HT-29 (cell line): ENCODE measurements at places on chromosomes 1 and 21.
A peak's percentile ranks its signal among the peaks of the same experiment; 100 is the strongest.

DNA sequence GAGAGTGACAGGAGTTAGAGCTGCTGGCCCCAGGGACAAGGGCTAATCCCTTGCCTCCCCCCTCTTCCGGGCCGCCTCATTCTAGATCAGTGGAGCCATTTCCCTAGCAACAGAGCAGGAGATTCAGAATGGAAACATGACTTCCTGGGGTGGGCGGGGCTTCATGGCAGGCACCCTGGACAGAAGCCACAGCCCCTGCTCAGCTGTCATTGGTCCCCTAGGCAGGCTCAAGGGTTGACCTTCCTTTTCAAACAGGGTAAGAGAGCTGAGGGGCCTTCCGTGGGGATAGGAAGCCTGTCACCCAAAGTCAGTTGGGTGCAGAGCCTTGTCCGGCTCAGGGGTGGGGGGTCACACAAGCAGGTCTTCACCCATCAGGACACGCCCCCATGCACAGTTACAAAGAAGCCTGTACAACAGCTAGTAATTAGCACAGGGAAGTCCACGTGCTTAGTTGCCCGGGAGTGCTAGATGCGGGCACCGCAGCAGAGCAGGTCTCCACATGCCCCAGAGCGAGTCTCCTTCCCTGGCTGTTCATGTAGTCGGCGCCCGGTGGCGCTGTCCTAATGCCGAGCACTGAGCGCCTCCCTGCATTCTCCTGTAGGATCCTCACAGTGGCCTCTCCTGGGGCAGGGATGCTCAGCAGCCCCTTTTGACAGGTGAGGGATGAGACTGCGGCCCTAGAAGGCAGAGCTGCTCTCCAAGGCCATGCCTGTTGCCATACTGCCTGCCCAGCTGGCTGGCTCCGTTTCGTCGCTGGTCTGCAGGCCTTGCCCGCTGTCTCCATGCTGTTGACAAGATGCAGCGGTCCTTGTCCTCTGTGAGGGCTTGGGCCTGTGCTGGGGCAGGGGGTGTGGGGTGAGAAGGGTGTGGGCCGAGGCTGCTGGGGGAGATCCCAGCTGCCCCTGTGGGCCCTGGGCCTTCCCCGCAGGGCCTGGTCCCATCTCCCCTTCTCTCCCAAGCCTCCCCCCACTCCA, 5.1 kb downstream of the TMEM201 start:
- DNase-seq = peak; percentile 5

GRCh38 chr1:17852383-17852782, 97.2 kb downstream of the ACTL8 start:
- DNase-seq = no peak

DNA sequence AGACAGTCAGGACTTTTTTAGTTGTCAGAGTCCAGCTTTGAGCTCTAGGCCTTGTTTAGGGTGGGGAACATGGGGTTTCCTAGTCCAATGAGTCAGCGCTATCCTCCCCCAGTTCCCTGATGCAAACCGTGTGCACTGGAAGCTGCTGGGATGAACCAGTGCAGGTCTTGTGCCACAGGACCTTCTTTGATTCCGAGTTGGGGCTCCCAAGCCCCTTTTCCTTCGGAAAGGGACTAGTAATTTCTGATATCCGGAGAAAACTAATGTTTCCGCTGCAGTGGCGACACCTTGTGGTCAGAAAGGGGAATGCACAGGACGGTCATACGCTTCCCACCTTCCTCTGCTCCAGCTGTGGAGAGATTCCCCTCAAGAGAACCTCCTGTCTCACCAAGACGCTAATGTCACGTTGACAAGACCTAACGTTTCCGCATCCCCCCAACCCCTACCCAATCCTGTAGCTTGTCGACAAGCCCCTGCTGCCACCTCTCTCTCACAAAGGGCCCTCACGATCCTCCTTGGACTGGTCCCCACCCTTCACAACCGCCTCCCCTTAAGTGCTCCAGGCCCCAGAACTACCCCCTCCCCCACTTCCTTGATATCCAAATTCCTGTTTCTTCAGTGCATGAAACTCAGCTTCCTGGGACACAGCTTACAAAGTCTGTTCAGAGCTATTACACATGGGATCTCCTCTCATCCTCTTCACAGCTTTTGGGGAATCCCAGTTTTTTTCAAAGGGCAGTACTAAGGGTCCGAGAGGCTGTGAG, 30.9 kb downstream of the GPA33 start:
- DNase-seq = peak; percentile 87

- DNase-seq = no peak
These were observed 5.2 kb downstream of the PFKFB2 start for GRCh38 chr1:207058252-207058651.

DNA sequence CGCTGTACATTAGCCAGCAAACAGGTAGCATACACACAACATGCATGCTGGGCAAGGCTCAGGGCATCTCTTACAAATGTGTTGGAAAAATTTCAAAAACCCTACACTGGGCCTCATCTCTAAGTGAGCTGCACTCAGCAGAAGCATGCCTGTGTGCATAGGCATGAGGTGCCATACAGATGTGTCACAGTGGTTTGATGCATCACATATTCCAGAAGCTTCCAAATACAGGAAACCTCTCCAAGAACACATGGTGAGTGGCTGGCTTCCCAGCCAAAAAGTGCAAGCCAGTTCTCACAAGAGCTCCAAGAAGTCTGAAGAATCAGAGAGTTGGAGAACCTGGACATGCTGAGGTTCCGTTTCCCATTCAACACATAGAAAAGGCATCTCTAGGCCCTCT, 58.3 kb downstream of the CD46 start:
- DNase-seq = no peak

DNA sequence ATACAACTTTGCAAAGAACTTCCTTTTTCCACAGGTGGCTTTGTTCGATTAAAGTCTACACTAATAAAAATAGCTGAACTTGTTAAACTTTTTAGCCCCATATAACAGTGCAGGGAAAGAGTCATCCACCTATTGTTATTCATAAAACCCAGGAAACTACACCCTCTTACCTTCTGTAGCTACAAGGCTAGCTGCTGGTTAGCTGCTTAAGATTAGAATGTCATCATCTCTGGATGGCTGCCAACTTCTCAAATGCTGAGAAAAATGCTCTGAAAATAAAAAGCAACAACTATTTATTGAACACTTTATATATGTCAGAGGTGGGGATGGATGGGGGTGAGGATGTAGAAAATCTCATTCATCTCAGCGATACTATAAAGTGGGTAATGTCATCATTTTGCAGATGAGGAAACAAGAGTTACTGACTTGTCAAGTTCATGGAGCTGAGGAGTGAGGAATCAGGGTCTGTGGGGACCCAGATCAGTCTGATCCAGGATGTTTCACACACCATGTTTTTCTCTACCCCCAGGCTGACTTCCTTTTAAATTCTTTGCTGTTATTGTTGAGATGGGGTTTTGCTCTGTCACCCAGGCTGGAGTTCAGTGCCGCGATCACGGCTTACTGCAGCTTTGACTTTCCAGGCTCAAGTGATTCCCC, 17.1 kb downstream of the ATP5PF start:
- DNase-seq = peak; percentile 16

DNA sequence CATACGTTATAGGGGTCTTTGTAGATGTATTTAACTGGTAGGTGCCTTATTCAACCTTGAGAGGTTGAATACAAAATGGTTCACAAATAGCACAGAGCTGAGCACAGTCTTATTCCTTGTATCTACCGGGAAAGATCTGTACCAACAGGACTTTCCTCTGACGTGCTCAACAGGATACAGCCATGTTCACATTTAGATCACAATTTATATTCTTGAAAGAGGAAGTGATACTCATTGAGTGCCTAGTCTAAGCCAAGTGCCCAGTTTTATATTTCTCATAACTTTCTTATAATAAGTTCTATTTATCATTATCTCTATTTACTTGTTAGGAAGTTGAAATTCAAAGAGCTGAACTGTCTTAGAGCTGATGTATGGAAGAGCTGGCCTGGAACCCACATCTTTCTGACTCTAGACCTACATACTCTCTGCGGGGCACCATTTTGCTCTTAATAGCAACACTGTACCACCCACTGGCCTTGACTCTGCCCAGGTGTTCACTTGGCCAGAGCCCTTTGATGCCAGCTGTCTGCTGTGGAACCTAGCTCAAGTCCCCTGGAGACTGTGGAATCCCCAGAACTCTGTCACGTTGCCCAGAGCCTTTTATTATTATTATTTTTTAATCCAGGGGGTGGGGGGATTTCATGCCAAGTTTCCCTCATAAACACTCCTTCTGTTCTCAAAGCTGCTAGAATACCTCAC, 156.2 kb downstream of the TPR start:
- no peak for DNase-seq

DNA sequence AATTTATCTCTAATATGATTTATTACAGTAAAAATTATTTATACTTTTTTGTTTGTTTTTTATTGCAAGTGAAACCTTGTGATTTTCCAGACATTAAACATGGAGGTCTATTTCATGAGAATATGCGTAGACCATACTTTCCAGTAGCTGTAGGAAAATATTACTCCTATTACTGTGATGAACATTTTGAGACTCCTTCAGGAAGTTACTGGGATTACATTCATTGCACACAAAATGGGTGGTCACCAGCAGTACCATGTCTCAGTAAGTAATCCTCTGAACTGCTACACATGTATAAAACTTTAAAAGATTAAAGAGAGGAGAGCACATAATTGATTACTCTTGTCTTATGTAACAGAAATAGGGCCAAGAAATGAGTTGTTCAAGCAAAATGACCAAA, 4.5 kb downstream of the CFHR3 start:
- DNase-seq = no peak

- no peak for DNase-seq
These were observed 65.6 kb upstream of the EDEM3 start for GRCh38 chr1:184820218-184820750.

- no peak for DNase-seq
These were observed 138.2 kb upstream of the RUNX3 start for GRCh38 chr1:25068316-25068715.

GRCh38 chr1:117925981-117926380, 3.4 kb downstream of the GDAP2 start:
- DNase-seq = no peak

DNA sequence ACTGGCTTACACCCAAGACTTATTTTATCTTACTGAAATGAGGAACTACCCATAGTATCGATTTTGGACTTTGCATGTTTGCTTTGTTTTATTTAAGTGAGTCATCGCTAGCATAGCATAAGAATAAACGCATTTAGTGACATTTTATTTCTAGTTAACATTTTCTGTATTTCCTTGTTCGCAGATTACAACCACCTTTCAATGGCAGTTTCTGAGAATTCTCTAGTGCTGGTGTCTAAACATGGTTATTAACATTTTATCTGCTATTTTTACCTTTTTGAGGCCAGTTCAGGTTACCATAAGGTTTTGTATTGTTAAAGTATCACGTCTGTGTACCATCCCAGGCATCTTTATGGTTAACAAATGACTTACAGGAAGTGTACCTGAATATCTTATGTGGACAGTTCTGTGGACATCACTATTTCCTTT, 24.5 kb downstream of the EEIG2 start:
- DNase-seq = peak; percentile 79

DNA sequence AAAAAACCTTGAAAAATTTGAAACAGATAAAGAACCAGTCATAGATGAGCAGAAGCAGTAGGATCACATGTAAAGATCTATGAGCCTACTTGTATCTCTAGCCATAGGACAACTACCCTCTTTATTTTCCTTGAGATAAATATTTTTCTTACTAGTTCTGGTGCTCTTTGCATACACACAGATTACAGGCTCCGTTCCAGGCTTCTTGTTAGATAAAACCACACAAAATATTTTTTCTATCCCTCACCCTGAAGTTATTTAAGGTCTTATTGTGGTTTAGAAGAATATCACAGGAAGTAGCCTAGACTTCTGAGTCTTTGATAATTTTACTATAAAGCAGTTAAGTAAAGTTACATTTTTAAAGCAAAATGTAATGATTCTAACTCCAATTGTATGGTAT, 512.2 kb downstream of the NEGR1 start:
- no peak for DNase-seq

DNA sequence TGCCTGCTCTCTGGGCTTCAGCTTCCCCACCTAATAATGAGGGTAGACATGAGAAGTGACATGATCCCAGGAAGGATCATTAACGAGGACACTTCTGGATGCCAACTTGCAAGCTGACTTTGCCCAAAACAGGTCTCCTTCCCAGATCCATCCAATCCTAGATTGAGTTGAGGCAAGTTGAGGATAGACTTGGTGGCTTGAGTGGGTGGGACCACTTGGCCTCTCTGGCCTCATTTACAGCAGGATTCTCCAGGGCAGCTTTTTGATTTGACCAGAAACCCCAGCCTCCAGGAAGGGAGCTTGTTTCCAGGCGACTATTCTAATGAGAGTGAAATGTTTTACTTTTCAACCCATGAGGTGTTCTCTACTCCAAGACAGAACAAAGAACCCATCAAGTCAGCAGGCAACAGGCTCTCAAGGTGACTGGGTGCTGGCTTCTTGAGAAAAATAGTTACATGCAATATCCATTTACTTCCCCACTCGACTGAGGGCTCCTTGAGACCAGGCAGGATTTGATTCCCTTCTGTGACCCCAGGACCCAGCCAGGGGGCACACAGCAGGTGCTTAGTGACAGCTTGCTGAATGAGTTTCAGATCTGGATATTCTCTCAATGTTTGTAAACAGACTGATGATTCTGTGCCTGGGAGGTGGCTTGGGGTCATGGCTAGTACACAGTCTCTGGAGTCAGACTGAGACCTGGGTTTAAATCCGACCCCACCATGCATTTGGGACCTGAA, 128.2 kb downstream of the DMRTB1 start:
- DNase-seq = no peak

- DNase-seq = no peak
These were observed 67.1 kb downstream of the LHX9 start for GRCh38 chr1:197984289-197984688.

DNA sequence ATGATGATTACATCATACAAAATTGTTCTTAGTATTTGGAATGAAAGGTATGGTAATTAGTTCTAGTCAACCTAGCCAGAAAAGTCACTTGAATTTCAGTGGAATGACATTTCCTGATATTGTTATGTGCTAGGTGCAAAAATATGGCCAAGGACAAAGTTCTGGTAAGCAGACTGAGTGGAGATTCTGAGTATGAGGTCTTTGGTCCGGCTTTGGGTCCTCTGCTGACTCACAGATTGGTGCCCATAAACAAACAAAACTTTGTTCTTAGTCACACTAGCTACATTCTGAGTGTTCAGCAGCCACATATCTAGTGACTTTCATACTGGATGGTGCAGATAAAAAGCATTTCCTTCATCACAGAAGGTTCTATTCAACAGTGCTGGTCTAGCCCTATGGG, 206.1 kb downstream of the ZNF648 start:
- no peak for DNase-seq

DNA sequence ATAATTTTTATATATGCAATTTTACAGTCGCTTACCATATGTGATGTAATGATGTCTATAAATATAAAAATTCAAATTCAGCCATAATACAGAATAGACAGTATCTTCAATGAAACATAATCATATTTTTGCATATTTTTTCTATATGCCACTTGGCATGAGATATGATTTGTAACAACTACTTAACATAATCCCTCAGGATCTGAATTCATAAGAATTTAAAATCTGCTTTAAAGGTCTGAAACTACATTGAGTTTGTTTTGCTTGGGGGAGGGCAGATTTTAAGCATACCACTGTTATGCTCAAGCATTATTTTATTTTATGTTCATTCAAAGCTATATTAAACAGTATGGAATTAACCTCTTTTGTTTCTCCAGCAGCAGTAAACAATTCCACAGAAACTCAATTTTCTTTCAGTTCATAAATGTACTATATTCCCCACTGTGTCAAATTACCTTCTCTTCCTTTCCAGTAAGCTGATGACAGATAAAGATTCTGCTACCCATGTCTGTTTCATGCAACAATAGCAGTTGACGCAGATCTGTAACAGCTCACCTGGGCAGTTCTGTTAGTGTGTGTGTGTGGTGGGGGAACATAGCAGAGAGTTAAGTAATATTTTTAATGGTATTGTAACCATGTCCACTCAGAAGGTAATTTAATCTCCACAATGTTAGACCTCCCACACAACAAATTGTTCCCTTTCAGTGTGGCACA, 224.8 kb downstream of the NTNG1 start:
- DNase-seq = no peak
